ENCODE measurements at places on chromosomes 1 and 21.

GRCh38 chr21:31552826-31553225, 106.7 kb upstream of the SOD1 start:
- DNase-seq: no peak

- peak; percentile 42 for DNase-seq
Measured at GRCh38 chr1:218878369-218878768, 295.3 kb upstream of the LYPLAL1 start.

DNA sequence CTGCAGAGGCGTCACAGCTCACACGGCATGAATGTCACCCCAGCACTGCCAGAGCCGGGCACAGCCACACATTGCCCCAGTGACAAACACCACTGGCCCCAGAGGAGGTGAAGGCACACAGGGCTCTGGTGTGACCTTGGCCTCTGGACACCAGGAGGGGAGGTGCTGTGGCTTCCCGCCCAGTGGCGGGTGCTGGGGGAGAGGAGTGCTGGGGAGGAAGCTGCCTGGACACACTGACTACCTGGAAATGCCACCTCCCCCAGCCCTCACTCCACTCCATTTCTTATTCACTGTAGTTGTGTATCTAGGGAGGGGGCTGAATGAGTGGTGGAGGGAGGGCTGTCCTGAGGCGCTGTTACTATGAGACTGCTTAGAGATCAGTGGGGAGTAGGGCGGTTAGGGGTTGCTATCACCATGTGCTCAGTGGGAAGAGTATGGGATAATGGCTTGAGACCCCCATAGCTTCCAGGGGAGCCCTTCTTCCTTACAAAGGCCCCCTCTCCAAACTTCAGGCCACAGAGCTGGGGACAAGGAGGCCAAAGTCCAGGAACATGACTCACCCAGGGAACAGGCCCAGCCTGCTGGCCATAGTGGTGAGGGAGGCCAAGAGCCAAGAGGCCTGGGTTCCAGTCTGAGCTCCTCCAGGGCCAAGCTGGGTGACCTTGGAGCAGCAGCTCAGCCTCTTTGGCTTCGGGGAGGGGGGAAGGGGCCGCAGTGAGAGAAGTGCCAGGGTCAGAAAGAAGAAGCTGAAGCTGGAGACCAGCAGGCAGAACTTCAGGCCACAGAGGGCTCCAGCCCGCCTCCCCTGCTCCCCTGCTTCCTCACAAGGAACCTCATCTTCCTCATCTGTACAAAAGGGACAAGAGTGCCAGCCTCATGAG, 40.1 kb downstream of the AHDC1 start:
- DNase-seq: peak; percentile 46

DNA sequence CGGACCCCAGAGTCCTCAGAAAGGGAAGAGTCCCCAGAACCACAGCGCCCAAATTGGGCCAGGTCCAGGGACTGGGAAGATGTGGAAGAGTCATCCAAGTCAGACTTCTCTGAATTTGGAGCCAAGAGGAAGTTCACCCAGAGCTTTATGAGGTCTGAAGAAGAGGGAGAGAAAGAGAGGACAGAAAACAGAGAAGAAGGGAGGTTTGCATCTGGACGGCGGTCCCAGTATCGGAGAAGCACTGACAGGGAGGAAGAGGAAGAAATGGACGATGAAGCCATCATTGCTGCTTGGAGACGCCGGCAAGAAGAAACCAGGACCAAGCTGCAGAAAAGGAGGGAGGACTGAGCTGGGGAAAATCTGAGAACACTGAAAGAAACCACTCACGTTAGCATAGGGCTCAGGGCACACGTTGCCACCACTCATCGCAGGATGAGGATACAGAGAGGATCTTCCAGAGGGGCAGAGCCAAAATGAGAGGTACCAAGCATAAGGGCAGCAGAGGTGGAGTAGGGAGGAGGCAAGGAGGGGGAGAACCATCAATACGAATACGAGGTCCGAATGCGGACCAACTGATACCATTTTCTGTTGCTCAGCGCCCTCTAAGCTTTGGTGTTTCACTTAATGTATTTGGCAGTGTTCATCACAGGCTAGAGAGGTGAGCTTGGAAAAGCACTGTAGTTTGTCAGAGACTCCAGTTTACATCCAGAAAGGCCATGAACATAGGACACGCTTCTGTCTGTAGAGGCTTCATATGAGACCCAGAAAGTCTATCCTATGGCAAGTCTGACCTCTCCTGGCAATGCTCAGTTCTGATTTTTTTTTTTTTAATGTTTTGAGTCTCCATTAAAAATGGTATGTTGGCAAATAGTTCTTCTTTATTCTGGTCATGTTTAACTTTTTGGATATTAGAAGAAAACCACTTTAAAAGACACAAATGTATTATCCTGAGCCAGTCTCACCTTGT, 34.7 kb downstream of the STYXL2 start:
- no peak for DNase-seq

GRCh38 chr1:59653968-59654367, 160.8 kb upstream of the HOOK1 start:
- no peak for DNase-seq

GRCh38 chr1:217315346-217315745, 315.5 kb downstream of the GPATCH2 start:
- no peak for DNase-seq

- DNase-seq: peak; percentile 14
Measured at GRCh38 chr1:209647156-209647555, 5.1 kb downstream of the LAMB3 start.

DNA sequence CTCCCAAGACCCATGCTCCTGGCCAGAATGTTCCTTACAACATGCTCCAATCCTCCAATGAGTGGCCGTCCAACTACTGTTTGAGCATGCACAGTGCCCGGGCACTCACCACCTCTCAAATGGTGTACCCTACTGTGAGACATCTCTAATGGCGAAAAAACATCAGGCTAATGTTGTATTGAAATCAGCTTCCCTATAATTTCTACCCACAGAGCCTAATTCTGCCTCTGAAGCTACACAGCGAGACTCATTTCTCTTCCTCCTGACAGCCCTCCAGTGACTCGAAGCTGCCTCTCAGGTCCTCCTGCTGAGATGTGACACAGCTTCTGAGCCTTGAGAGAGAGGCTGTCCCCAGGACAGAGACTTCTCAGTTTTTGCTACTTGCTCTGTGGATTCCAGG, 130.7 kb downstream of the FAM78B start:
- no peak for DNase-seq

DNA sequence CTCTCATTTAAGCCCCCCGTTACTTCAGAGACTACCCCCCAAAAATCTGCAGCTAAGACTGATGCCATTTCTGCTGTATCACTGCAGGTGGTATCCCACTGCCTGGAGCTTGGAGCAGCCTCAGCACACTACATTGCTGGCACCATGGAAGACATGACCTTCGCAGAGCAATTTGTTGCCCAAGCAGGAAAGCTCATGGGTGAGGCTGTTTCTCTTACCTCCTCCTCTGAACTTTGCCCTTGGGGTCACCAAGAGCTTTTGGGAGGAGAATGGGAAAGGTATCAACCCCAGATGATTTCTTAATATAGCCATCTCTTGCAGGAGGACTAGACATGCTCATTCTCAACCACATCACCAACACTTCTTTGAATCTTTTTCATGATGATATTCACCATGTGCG, 2.0 kb downstream of the HSD11B1 start:
- no peak for DNase-seq

DNA sequence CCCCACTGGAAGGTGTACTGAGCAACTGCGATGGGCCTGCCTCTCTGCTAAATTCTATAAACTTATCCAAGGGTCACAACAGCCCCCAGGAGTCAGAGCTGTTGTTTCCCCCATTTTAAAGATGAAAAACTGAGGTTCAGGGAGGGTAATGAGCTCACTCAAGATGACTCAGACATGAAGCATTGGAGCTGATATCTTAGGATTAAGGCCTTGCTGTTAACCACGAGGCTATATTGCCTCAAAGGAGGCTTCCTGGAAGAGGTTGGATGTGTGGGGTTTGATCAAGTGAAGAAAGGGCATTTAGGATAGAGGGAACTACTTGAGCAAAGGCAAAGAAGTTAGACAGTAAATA, 6.7 kb downstream of the LDLRAP1 start:
- no peak for DNase-seq

GRCh38 chr1:231855361-231855760, 228.8 kb downstream of the DISC1 start:
- DNase-seq: no peak

GRCh38 chr1:110409316-110409715, 1.8 kb upstream of the LAMTOR5 start:
- DNase-seq: no peak

DNA sequence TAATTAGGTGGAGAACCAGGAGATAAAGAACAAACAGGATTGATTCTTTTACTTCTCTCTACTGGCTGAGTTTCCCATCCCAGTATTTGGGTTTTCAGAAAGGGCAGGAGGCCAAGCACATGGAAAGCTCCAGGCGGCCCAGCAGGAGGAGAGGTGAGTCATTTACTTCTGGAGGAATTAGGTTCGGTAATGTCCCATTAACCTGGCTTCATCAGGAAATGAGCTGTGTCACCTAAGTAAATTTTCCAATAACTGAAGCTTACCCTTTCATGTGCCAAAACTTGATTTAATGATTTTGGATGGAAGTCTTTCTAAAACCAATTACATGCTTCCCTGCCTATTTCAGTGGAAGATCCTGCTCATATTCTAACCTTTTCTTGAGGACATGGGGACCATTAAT, 257.6 kb upstream of the USP24 start:
- DNase-seq: no peak

GRCh38 chr1:163399976-163400601, 78.3 kb downstream of the NUF2 start:
- no peak for DNase-seq

DNA sequence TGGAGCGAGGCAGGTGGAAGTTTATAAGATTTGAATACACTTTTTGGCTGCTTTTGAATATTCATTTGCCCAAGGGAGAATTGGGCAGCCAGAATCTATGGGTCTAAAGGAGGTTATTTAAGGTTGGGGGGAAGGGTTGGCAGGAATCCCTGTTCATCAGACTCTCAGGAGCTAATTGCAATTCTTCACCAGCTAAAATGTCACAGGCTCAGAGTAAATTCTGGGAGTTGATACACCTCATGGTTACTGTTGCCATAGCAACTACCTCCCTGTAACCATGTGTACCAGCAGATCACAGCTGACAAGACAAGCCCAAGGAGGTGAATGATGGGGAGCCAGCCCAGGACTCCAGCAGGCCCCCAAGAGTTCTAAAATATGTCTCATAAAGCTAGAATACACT, 75.5 kb downstream of the CAMK2N1 start:
- no peak for DNase-seq

DNA sequence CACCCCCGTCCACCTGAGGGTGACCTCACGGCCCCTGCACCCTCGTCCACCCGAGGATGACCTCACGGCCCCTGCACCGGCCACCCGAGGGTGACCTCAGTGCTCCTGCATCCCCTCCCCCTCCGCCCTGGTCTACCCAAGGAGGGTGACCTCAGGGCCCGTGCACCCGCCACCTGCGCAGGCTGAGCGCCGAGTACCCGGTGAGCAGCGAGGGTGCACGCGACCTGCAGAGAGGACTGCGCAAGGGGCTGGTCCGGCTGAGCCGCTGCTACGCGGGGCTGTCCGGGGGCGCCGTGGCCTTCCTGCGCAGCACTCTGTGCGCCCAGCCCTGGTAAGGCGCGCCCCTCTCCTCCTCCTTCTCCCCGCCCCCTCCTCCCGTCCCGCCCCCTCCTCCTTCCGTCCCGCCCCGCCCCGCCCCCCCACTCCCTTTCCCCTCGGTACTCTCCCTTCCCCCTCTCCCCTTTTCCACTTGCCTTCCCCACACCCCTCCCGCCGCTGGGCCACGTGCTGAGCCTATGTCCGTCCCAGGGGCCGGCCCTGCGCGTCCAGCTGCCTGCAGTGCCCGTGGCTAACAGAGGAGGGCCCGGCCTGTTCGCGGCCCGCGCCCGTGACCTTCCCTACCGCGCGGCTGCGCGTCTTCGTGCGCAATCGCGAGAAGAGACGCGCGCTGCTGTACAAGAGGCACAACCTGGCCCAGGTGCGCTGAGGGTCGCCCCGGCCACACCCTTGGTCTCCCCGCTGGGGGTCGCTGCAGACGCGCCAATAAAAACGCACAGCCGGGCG, 28.4 kb downstream of the TRIM11 start:
- peak; percentile 86 for DNase-seq

DNA sequence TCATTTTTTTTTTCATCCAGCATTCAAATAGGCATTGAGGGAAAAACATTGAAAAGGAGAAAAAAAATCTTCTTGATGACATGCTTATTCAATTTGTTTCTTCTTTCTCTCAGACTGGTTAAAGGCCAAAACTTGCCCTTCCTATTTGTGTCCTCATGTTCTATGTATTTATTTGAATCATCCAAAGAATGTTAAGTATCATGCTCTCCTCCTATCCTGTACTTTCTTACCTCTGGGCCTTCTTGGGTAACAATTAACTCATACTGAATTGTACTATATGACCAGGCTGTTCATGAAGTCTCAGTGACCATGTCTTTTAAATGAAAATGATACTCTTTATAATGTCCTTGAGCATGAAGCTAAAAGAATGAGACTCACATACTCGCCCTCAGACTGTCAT, 36.5 kb upstream of the DENND1B start:
- DNase-seq: no peak

GRCh38 chr1:236480758-236481436, 42.9 kb upstream of the LGALS8 start:
- DNase-seq: no peak

GRCh38 chr1:84159533-84160240, 15.6 kb downstream of the PRKACB start:
- DNase-seq: no peak

GRCh38 chr1:210883821-210884220, 250.1 kb downstream of the KCNH1 start:
- DNase-seq: no peak

DNA sequence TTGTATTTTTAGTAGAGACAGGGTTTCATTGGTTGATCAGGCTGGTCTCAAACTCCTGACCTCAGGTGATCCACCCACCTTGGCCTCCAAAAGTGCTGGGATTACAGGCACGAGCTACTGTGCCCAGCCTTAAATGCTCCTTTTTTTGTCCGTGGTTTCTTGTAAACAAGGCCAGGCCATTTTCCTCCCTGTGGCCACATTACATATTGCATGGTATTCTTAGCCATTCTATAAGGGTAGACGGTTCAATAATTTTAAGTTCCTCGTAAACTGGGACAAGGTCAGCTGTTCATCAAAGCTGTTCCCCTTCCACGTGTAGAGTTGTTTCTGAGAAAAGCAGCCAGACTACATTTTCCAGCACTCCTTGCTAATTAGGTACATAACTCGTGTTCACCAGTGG, 10.3 kb upstream of the LUZP1 start:
- no peak for DNase-seq

DNA sequence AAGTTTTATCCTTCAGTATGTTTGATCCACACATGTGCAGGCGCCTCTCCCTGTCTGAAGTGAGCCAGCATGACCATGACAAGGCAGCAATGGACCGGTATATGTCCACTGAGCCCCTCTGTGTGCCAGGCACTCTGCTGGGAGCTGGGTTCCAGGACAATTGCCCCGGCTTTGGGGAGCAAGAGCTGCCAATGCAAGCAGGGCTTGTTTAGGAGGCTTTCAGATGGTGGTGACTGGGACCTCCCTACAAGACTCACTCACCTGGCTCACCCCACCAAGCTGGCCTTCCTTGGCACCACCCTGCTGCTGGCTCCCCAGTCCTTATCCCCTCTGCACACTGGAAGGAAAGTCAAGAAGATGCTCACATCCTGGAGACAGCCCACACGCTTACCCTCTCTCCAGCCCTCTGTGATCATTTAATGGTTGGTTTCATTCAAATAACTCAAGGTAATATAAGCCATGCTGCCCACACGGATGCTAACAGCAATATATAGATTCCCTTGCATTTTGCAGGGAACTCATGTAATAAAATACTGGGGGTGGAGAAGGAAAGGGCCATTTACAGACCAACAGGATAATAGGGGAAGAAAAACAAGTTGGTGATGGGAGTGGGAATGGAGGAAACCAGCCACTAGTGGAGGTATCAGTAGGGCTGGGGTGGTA, 23.6 kb downstream of the KCND3 start:
- no peak for DNase-seq

- DNase-seq: no peak
Measured at GRCh38 chr1:161351482-161351881, 16.2 kb downstream of the CFAP126 start.

Data from fibroblast of gingiva (primary cell).